ENCODE measurements at places on chromosomes 3 and 15.

- no peak for DNase-seq
These were observed 61.5 kb downstream of the CGGBP1 start for GRCh38 chr3:87997298-87997697.

GRCh38 chr15:76495487-76495886 lies 158.9 kb downstream of the ISL2 start:
- no peak for DNase-seq

DNA sequence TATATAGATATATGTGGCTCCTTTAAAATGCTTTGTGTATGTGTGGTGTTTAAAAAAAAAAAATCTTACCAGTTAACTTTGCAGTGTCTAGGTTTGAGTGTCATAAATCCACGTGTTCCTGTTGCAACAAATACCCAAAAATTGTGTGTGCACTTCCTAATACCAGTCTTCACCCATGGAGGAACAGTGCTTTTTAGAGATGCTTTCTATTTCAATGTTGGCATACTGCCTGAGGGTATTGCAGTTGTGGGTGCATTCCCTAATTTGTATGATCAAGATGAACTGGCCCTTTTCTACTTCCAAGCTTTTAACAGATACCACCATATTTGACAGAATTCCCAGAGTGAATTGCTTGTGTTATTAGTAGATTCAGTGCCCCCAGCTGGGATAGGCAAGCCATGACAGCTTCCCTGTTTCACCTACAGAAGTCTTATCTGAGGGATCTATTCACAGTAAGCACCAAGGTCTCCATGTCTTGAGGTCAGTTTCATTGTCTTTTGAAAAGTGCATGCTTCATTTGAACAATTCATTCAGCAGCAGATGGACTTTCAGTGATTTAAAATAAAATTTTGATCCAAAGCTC lies 68.9 kb upstream of the GOLGA6B start:
- DNase-seq, result no peak

GRCh38 chr15:72916897-72917296 lies 133.3 kb upstream of the ADPGK start:
- DNase-seq, result no peak

DNA sequence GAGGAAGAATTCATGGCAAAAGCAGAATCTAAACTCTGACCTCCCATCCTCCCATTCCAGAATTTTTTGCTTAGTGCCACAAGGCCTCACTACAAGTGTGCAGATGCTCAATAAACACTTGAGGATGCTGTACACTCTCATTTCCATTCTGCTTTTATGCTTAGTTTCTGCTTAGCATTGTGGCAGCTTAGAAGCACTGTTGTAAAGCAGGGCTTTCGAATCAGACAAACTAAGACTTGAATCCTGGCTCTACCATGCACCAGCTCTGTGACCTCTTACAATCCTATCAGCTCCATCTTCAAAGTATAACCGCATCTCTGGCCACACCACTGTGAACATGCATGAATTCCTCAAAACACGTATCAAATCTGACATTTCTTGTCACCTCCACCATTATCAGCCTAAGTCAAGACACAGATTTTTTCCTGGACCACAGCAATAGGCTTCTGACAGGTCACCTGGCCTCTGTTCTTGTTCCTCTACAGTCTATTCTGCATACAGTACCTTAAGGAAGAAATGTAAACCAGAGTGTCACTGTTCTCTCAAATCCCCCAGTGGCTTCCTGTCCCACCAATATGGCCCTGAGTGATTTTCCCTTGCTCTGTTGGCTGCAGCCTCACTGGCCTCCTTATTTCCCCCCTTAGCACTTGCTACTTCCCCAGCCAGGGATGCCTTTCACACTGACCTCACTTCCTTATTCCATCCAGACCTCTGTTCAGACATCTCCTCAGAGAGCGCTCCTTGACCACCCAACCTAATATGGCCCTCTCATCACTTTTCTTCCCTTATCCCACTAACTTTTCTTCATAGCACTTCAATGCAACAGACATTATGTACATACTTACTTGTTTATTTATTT lies 8.1 kb upstream of the PHC3 start:
- no peak for DNase-seq

DNA sequence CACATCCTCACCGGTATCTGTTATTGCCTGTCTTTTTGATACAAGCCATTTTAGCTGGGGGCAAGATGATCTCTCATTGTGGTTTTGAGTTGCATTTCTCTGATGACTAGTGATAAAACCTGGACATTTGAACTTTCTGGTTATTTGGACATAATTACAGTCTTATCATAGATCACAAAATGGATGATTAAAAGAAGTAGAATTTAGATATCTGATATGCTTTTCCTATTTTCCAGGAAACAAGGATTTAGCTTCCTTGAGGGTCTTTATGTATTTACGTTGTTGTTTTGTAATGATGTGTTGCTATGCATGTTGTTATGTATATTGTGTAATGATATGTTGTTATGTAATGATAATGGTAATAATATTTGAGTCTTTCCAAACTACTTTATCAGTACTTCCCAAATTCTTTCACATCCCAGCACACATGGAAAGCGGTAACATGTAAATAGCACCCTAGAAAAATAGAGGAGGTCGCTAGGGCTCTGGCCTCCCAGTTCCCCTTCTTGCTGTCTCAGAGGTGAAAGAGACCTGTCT lies 53.8 kb downstream of the GJD2 start:
- no peak for DNase-seq

DNA sequence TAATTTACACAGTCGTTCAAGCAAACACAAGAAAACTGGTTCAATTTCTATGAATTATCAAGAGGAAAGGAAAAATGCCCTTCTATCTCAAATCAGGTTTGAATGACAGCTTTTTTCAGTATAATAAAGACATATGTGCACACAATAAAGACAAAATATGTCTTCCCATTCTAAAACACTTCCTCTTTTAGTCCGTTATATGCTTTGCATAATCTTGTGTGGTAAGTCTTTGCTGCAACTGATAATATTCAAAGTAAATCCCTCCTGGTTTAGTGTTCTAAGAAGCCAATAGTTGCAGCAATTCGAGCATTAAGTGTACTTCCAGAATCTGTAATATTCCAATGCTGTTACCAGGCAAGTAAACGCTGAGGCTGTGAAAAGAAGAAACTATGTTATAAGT lies 43.7 kb upstream of the MAPKBP1 start:
- DNase-seq, result no peak

DNA sequence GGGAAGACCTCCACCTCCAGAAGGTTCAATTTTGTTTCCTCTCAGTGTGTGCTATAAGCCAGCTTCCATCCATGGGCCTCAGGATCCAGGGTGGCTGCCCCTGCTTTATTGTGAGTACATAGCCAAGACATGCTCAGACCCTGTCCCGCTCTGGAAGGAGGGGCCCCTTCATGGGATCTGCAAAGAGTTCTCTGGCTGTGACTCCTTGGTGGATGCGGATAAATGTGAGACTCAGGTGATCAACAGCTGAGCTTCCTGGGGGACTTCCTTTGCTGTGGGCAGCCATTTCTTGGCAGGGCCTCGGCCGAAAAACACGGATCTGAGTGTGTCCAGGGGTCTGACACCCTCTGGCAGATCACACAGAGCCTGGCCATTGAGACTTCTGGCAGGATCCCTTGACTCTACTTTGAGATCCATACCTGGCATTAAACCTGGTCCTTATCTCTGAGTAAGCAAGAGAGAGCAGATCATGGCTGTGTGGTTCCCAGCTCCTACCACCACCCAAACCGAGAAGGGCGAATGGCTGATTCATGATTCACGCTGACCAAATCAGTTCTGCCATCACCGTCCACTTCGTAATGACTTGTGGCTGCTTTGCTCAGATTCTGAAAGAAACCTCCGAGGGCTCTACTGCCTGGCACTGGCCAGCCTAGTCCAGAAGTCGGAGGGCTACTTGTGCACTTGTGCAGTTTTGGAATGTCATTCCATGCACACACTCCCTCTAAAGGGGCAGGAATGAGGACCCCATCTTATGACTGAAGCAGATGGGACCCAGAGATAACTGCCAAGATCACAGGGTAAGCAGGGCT lies 68.1 kb downstream of the SENP2 start:
- no peak for DNase-seq

DNA sequence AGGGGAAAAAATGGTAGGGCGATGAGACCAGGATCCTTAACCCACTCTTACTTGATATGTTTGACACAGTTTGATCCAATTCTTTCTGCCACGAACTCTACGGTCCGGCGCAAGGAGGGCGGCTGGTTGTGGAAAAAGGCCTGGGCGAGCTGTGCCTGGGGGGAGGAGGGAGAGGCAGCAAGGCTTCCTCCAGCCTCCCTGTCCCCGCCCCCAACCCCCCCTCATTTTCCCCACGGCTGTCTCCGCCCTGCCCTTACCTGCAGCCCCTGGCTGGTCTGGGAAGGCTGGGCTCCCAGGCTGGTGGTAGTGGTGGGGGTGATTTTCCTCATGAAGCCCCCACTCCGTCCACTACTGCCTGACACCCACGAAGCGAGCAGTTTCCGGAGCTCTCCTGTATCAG lies 8.0 kb downstream of the CDAN1 start:
- DNase-seq, result no peak

GRCh38 chr15:40397688-40398412 lies 7.7 kb upstream of the IVD start:
- DNase-seq, result no peak

- DNase-seq, result no peak
These were observed 453.5 kb downstream of the SOX2 start for GRCh38 chr3:182165234-182165633.

GRCh38 chr3:193962986-193963685 lies 172.8 kb upstream of the HES1 start:
- no peak for DNase-seq

- no peak for DNase-seq
These were observed 160.4 kb upstream of the KCNH8 start for GRCh38 chr3:18987862-18988447.
